T-cell (primary cell): ENCODE measurements at places on chromosomes 3 and 15.
A peak's percentile ranks its signal among the peaks of the same experiment; 100 is the strongest.

DNA sequence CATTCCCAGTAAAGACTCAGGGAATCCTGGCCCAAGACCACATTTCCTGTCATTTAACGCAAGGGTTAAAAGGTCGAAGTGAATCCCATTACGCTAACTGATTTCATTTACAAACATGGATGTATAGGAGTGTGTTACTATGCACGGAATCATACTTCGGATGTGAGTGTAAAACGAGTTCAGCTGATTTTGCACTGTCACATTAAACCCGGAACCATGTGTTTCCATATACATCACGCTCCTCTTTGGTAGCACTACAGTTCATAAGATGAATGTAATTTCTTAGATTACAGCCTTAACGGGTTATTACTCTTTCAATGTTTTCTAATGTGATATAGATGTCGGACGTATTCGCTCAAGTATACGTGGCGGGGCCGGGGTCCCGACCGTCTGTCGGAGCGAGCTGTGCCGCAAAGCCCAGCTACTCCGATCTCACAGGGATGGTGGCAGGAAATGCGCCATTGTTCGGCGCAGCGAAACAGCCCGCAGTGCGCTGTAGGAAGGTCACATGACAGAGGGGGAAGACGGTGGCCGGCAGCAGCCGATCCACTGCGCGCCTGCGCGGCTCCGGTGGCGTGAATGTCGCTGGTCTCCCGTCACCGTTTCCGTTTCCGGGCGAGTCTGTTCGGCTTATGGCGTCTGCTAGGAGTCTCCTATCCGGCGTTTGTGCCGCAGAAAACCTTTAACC is 97.3 kb downstream of the NPAP1 start:
- peak; percentile 41 for DNase-seq

GRCh38 chr3:42502429-42503250 is at the start of gene VIPR1:
Gene VIPR1 (plus strand): TSS chr3:42502643. CDS start chr3:42502736, 93 bp downstream.
- peak; percentile 94 for DNase-seq

GRCh38 chr15:68770216-68770615 is 50.5 kb downstream of the ANP32A start:
- DNase-seq, result no peak

- DNase-seq, result no peak
These were observed 13.5 kb downstream of the TBC1D21 start for GRCh38 chr15:73886717-73887345.

- no peak for DNase-seq
These were observed 235.7 kb downstream of the MCTP2 start for GRCh38 chr15:94467034-94467433.

DNA sequence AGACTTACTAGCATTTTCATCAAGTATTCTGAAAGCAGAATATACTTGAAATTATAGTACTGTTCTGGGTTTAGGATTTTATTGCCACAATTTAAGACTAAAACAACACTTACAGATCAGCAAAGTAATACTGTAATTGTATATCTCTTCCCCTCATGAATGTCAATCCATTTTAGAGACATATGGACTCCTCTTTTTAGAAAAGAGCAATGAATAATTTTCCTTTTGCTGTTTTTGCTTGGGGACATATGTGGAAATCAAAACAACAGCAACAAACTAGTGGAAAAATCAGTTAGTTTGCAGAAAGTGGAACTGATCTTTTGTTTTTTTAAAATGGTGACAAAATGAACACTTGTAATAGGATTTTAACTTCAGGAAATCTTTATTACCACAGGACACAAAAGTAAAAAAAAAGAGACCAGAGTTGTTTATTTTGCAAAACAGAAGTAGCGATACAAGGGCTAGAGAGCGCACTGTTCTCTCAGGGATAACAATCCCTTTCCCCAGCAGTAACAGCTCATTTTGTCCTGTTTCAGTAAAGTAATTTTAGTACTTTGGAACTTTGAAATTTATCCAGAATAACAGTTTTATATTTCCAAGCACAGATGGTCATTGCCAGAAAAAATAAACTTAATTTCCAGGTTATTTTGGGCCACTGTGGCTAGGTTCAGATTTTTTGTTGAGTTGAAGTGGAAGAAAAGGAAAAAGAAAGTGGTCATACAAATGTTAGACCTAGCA is 17.1 kb downstream of the LEKR1 start:
- no peak for DNase-seq

DNA sequence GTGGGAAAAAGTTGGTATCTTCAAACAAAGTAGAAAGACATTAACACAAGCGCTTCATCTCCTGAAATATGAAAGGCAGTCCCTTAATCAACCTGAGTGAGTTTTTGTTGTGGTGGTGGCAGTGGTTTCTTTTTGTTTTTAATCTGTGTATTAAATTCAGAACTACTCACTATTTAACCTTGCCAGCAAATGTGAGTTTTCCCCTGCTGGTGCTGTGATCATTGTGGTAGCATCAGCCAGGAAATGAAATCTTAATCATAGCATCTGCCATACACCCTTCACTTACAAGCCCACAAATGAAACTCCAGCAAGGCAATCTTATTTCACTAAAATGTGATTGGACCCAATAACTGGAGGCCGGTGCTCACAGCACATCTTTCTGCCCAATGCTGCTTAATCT is 229.7 kb downstream of the SHOX2 start:
- no peak for DNase-seq

DNA sequence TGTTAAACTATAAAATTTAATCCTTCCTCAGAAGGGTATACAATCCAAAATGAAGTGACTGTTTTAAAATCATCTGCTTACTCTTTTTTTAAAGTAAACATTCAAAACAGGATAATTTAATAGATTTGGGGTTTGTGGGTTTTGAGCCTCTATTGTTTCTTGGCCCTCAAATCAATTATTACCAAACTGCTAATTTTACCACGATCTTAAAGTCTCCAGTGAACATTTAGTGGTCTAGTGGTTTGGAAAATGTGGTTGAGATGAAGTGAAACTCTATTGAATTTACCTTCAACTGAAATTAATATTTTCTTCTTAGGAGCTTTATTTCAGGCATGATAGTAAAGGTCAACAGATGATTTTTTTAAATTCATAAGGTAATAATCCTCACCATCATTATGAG is 11.2 kb upstream of the ATP11B start:
- no peak for DNase-seq

DNA sequence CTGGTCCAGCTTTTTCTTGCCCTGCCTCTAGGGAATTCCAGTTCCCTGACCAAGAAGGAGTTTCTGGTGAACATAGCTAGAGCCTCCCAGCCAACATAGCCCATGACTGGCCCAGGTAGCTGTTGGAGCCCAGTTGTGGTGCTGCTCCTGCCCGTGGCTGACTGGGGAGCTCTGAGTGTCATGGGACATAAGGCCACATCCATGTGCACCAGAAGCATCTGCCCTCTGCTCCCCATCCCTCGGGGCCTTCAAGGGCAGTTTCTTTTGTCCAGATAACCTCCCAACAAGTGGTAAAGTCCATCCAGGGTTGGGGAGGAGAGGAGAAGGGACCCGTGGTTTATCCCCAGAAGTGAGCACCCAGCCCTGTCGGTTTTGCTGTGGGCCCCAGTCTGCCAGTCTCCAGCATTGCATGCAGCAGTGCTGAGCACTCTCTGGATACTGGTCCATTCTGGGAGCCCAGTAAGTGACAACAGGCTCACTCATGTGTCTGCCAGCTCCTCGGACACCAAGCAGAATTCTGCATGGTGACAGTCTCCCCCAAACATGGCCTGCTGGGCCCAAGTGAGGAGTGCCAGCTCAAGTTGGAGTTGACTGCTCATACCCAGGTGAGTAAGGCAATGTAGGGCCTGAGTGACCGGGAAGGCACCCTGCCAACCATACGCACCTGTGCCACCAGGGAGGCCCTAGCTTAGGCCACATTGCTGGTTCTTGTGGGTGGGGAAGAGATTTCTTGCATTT is 28.8 kb downstream of the ACAA1 start:
- DNase-seq, result no peak

DNA sequence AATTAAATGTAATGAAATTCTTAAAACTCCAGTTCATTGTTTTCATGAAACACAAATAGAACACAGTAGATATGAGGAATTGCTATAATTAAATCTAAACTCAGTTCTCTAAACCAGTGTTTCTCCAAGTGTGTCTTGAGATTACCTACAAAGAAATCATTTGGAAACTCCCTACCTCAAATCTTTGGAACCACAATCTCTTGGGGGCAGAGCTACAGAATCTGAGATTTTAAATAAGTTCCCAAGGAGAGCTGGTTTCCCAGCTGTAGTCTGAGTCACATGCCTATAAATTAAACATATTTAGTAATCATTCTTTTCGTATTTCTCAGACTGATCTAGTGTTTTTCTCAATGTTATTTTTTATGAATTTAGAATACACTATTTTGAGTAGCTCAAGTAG is 17.0 kb upstream of the ACTC1 start:
- no peak for DNase-seq

DNA sequence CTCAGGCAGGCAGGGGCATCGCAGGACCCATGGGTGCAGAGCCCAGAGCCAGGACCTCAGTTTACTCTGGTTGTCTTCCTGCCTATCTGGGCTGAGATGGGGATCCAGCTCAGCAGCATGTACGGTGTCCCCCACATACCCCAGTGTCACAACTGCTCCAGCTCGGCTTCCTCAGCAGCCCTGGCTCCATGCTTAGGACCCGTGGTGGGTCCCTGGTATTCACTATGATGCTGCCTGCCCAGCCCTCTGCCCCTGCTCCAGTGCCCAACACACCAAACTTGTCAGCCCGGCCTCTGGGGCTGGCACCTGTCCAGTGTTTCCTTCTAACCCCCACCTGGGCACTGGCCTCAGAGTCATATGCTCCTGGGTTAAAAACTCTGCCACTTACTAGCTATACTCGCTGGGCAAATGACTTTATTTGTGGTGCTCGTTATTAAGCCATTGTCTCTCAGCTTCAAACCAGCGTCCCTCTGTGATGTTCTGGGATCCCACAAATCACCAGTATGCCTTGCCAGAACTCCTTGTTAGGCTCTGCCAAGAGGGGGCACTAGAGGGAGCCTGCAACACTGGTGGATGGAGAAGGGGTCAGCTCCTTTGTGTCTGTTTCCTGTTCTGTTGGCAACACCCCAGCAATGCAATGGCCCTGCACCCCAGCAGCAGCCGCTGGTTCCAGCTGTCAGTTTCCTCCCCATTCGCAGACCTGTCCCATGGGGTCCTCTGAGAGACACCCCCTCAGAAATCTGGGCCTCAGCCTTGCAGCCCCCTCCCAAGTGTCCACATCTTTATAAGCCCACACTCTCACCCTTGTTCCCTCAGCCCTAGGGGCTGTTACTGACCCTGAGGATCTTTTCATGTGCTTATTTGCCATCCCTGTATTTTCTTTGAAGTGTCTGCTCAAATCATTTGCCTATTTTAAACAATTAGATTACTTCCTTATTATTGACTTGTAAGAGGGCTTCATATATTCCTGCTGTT is 24.1 kb upstream of the MRPS22 start:
- DNase-seq, result no peak

DNA sequence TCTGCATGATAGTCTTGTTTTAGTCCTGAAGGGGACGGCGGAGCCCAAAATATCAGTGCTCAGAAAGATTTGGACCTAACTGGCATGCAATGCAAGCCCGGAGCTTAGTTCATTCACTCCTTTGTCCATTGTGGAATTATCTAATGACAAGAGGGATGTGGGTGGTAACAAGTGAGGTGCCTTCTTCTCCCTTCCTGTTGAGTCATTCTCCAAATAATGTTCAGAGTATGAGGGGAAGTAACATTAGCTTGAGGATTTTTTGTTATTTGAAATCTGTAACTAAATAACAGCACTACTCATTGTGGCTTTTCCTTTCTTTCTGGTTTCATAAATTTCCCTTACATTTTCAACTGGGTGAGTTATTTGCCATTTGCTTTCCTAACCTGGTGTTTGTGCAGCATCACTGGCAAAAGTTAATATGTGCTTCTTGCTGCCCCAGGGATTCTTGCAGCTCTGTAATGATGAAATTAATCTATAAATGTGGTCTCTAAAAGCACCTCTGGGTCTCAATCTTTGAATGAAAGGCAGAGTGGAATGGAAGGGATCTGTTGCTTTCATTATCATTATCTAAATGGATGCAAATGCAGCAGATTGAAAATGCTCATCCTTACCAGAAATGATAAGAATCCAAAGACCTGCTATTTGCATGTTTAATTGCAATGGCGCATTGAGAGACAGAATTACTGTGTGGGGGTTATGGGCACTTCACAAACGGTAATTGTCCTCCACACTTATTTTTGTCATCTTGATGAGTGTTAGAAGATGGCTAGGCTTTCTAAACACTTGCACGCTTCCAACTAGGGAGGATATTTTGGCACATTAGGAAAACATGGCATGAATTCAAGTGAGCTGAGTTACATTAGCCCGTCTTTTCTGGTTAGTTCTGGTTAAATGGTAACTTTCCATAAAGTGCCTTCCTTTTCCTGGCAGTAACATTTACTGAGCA is 89.9 kb upstream of the MITF start:
- DNase-seq, result no peak

DNA sequence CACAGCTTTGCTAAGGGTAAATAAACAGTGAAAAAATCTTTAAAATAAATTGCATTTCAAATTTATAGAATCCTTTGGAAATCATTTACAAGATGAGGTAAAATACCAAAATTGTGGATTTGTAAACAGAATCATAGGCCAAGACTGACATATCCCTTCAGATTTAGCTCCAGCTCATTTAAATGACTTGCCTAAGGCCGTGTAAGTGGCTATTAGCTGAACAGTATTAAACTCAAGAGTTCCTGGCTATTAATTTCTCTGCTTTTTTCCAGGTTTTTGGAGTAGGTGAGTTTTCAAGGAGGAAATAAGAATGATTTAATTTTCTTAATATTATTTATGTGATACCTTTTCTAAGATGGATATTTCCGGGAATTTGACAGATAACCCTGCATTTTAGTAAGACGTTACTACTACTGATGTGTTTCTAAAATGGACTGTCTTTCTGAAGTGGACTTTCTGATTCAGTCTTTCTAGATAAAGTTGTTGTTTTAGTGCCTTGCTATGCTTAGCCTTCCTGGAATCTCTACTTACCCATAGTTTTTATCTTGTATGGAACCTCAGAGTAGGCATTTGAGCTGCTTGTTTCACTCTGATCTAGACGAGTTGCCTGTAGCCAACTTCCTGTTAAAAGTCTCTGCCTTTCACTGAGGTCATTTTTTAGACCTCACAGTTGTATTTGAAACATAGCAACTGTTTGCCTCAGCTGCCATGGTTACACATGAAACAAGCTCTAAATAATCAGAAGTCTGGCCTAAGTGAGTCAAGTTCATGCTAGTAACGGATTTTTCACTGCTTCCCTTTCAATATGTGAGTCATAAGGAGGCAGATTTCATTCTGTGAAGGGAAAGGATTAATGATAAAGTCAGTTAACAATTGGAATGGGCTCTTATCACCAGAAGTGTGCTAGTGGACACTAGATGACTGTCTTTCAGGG is 127.0 kb downstream of the KLHL25 start:
- DNase-seq, result peak; percentile 22
